Activated naive CD4-positive, alpha-beta T cell treated with Interleukin-2 at 50 U/mL for 16 hours (primary cell): ENCODE measurements at places on chromosomes 6 and 20.

DNA sequence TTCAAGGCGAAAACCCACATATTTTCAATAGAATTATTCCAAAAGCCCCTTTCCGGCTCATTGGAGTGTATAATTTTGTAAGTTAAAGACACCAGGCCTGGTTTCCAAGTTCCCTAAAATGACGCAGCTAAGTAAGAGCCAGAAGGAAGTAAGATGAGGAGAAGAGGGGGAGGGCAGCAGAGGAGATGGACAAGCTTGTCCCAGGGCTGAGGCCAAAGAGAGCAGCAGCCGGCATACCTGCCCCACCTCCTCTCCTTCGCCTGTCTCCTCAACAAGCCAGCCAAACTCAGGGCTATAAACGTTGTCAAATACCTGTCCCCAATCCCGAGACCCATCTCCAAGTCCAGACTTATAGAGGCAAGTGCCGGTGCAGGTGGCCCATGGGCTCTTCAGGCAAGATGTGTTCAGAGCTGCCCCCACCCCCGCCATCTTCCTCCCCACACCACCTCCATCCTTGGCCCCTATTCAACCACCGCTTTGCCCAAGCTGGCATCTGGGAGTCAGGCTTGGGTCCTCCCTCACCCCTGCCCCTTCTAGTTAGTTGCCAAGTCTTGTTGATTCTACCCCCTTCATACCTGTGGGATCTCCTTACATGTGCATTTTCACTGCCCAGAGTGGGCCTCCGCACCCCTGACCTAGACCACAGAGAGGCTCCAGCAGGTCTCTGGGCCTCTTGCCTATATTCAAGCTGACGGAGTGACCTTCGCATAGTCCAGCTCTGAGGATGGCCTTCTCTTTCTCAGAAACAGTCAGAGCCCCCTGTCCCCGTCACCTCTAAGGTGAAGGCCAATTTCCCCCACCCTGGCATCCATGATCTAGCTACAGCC lies 75.7 kb upstream of the SIRPA start:
- DNase-seq, result no peak

- no peak for DNase-seq
These were observed 61.6 kb upstream of the SLCO4A1 start for GRCh38 chr20:62580733-62581132.

DNA sequence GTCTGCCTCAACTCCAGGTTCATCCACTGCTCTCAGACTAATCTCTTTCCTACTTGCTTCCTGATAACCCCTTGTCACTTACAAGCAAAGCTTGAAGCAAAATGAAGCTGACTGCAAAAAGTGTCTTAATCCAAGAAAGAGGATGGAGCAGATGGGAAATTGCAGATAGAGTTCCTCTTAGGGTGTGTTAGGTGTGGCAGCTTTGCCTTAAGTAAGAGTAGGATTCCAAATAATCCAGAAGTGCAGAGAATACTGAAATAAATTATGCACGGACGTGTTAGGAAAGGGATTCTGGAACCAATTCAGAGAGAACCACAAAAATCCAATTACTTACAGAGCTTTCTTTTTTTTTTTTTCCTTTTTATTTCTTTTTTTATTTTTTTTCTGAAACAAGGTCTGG lies 6.1 kb upstream of the RPL7L1 start:
- DNase-seq, result no peak

GRCh38 chr6:33276864-33277662 lies at the start of gene B3GALT4:
Gene B3GALT4, plus strand, starts transcription at chr6:33277123. Its CDS starts 297 bp downstream, at chr6:33277420.
- peak; percentile 76 for DNase-seq

GRCh38 chr6:17225767-17226630 lies 55.2 kb upstream of the RBM24 start:
- no peak for DNase-seq

DNA sequence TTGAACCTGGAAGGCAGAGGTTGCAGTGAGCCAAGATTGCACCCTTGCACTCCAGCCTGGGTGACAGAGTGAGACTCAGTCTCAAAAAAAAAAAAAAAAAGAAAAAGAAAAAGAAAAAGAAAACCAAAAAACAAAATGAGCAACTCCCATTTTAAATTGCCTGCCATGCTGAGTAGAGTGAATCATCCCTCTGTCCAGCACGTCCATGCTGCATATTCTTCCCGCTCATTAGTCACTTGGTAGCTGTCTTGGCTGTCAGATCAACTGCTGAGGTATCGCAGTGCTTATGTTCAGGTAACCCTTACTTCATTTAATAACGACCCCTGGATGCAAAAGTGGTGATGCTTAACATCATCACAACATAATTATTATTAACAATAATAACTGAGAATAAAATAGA lies 72.6 kb upstream of the RNF24 start:
- no peak for DNase-seq

GRCh38 chr6:42009844-42010184 lies 40.5 kb upstream of the TAF8 start:
- no peak for DNase-seq

GRCh38 chr20:38267296-38267695 lies 6.8 kb upstream of the KIAA1755 start:
- no peak for DNase-seq

DNA sequence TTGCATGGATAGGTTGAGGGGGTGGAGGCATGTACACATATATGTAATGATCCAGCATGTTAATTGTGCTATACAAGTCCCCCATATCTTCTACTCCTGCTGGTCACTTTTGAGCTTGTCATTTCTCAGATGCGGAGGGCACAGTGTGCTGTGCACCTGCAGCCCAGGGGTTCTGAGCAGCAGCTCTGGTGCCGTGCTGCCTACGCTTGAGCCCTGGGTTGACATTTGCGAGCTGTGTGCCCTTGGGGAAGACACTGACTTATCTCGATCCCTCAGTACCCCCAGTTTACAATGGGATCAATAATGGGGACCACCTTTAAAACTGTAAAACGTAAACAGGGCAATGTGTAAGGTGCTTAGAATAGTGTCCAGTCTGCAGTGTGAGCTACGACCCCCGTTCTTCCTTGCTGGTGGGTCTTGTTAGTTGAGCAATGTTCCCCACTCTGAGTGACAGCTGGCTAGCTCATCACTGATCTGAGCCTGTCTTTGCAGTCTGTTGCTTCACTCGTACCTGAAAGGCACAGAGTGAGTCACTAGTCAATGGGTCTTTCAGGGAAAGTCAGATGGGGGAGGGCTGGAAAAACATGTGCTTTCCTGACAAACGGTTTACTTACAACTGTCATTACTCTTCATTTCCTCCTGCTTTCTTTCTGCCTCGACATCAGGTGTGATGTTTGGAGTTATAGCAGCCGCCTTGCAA lies 91.7 kb downstream of the SLC2A10 start:
- no peak for DNase-seq

- peak; percentile 1 for DNase-seq
These were observed 15.0 kb downstream of the OR2B3 start for GRCh38 chr6:29071831-29072723.

DNA sequence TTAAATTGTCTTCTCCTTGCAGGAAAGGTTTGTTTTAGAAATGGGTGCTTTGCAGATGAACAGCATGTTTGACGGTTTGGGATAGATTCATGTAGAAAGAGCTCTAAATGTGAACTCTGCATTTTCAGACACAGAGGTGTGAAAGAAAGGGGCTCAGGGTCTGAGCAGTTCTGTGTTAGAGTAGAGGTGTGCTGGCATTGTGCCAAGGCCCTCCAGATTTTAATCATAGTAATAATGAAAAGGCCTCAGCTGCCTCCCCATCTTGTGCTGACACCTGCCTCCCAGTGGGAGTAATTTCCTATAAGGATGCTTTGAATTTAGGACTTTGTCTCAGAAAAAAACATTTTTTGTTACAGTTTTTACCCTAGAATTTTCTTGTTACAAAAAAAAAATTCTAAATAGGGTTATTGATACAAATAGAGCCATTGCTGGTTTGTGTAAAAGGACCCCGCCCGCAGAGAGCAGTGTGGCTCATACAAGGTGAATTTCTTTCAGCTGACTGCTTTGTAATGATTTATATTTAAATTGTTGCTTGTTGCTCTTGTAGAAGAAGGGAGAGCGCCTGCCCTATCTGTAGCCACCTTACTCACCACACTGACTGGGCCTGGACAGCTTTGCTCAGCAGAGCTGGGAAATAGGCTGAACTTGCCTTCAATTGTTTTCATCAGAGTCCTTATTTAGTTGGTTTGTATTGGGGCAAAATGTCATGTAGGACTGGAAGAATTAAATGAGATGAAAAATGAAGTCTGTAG lies 294.5 kb downstream of the ZFAND3 start:
- no peak for DNase-seq

DNA sequence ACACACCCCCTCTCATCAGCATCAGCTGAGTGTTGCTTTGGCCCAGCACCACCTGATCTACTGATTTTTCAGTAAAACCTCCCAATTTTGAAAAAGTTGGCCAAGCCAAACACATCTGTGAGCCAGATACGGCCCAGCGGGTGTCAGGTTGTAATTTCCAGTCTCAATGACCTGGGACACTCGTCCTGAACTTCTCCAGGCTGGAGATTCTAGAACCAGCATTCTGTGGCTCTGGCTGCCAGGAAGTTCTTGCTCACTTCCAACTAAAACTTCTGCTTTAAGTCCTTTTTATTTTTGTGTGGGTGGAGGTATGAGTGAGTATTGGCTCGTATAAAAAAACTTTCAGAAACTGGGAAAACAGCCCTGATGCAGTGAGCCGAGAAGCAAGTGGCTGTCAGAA lies 5.1 kb downstream of the KIAA1755 start:
- no peak for DNase-seq

GRCh38 chr6:158783167-158783450 lies 36.1 kb downstream of the EZR start:
- DNase-seq, result no peak

- no peak for DNase-seq
These were observed 52.5 kb downstream of the CHMP4B start for GRCh38 chr20:33863440-33864323.

DNA sequence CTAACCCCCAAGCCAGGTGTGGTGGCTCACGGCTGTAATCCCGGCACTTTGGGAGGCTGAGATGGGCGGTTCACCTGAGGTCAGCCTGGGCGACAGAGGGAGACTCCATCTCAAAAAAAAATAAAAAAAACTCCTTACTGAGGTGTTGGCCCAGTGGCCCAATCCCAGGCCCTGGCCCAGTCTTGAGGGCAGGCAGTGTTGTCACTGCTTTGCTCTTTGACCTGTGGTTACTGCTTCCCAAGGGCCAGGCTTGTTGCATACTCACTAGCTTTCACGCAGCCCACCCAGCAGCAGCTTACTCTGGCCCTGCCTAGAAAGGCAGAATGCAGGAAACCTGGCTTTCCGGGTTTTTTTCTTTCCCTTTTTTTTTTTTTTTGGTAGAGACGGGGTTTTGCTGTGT lies 13.2 kb downstream of the CNPY3 start:
- DNase-seq, result no peak

- no peak for DNase-seq
These were observed at the start of gene HIVEP1 for GRCh38 chr6:12012038-12012557. Gene HIVEP1, plus strand, starts transcription at chr6:12012312. Its CDS starts 3,317 bp downstream, at chr6:12015629.

- DNase-seq, result no peak
These were observed 494.1 kb downstream of the PREX1 start for GRCh38 chr20:48333707-48334106.

DNA sequence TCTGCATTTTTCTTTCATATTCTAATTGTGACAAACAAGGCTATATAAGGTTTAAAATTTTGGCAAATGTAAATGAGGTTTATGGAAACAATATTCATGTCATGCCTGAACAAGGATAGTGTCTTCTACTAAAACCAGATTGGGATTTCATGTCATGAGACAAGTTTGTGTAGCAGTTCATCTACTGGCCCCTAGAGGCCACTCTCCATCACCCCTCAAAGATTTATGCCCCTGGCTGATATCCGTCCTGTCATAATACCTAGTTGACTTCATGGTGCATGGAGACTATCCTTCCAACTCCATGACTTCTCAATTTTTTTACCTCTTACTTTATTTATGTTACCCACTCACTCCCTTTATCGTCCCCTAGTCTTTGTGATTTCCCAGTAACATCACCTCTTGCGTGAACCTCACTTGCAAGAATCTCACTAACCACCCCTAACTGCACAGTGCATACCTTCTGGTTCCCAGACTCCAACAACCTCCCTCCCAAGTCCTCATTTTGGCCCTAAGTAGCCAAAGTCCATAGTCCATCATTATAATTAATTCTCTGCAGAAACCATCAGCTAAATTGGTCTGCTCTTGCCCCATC lies 179.8 kb downstream of the TASP1 start:
- DNase-seq, result peak; percentile 3

DNA sequence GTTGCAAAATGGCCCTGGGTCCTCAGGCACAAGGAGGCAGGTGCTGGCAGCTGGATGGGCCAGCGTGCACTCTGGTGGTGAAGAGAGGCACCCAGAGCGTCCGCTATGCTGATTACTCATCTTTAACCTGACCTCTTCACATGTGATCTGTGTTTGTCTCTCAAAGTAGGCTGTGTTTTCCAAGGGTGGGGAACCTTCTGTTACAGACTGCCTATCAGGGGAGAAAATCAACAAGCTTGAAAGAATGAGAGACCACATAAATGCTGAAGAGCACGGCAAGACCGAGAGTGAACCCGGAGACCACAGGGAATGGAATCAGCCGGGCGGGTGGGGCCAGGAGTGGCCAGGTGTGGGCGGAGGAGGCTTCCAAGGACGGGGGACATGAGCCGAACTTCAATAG lies 16.2 kb downstream of the BNIP5 start:
- no peak for DNase-seq

DNA sequence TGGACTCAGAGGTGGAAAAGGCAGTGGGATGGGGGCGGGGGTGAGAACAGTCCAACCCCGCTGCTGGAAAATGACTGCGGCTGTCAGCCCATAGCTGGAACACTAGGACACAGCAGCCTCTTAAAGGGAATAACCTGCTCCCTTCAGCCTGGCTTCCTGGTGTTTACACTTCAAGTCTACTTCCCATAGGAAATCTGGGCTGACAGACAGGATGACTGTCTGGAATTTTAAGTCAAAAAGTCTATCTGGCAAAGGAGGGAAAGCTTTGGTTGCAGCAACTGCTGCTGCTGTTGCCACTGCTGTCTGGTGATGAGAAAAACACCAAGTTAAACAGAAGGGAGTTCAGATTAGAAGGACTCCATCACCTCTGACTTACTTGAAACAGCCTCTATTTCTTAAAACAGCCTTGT lies 44.9 kb downstream of the TNFRSF21 start:
- no peak for DNase-seq

GRCh38 chr6:127347178-127347577 lies 3.8 kb upstream of the ECHDC1 start:
- no peak for DNase-seq

- DNase-seq, result no peak
These were observed 42.0 kb upstream of the RSPO3 start for GRCh38 chr6:127076466-127076865.

- DNase-seq, result no peak
These were observed 636.0 kb downstream of the MMUT start for GRCh38 chr6:48826901-48827701.

DNA sequence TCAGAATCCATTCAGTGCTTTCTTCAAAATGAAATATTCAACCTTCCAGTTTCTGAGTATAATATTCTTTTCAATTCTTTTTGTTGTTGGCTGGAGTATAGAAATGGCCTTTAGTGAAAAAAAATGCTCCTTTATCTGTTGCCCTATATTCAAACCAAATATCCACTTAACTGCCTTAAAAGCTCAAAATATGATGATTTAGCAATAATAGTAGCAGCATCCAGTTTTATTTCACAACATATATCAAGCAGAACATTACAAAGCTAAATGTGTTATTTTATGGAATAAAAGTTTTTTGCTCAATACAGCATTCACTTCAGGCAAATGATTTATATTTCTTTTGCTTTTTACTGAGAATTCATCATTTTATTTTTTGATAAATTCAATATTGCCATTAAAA lies 322.4 kb upstream of the EYS start:
- DNase-seq, result no peak
